ENCODE measurements at places on chromosomes 13 and 19.

DNA sequence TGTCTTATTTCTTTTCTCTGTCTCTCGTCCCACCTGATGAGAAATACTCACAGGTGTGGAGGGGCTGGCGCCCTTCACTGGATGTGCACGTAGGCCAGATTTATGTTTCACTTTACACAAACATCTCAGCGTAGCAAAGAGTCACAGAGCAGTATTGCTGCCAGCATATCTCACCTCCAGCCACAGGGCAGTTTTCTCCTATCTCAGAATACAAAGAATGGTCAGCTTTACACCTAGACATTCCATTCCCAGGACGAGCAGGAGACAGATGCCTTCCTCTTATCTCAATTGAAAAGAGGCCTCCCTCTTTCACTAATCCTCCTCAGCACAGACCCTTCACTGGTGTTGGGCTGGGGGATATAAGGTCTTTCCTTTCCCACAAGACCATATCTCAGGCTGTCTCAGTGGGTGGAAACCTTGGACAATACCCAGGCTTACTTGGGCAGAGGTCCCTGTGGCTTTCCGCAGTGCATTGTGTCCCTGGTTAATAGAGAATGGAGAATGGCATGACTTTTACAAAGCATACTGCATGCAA is 7.2 kb upstream of the ZNF611 start:
- DNase-seq: no peak

DNA sequence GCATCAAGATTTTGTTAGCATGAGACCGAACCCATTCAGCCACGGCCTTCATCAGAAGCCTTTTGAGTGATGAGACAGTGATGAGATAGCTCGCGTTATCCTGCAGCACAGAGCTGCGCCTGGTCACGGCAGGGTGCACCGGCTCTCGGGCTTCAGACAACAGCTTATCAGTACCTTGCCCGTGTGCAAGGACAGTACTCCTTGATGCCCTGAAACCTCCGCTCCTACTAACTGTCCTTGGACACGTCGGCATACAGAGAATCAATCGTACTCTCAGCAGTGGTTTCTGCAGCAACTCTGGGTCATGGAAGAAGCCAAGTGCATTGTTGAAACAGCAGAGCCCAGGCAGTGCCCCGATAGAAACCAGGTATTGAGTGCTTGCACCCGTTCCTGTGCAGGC is 40.7 kb downstream of the IRS2 start:
- no peak for DNase-seq

DNA sequence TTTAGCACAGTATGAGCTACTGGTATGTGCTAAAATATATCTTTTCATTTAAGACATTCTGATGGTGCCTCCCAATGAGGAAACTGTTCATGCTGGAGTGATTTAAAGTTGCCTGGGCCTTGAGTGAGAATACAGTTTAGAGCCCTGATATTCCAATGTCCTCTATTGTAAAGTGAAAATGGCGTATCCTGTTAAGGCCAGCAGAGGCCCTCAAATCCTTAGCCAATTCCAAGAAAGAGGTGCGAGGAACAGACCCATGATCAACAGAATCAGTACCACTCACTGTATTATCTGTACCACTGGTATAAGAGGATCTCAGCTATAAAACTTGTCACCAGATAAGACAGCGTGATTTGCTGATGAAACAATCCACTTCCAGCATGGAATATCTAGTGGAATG is 273.1 kb upstream of the SLITRK5 start:
- no peak for DNase-seq

- no peak for DNase-seq
These were observed 44.5 kb upstream of the MIR17HG start for GRCh38 chr13:91303031-91303430.

- no peak for DNase-seq
These were observed 84.8 kb downstream of the FLT1 start for GRCh38 chr13:28410096-28410495.

- no peak for DNase-seq
These were observed 155.7 kb upstream of the ZNF536 start for GRCh38 chr19:30216453-30216852.

DNA sequence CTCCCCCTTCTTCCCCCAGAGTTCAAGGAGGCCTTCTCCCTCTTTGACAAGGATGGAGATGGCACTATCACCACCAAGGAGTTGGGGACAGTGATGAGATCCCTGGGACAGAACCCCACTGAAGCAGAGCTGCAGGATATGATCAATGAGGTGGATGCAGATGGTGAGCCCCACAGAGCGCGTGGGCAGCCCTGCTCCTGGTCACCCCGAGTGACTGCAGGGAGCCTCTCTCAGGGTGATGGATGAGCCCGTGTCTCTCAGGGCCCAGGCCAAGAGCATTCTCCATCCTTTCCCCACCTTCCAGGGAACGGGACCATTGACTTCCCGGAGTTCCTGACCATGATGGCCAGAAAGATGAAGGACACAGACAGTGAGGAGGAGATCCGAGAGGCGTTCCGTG is 7.0 kb downstream of the CALM3 start:
- DNase-seq: no peak

DNA sequence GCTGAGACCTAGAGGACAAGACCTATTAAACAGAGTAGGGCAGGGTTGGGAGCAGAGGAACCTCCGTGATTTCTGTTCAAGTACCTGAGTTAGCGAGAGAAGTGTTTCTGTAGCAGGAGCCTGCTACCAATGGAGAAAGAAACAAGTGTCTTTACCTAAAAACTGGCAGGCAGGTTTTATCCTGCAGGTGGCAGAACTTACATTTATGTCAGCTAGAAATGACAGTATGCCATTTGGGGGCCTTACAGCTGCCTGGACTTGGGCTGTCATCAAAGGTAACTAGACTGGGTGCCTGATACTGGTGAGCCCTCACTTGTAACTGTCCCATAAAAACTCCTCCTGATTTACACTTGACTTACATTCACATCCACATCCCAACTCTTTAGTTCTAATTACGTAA is 185.3 kb upstream of the MIR17HG start:
- DNase-seq: no peak

- no peak for DNase-seq
These were observed 20.3 kb downstream of the INTS6 start for GRCh38 chr13:51432576-51432975.
